Karpas-422 (cell line): ENCODE measurements at places on chromosomes 6 and 20. TPM values are rescaled to one million over a fixed set of nuclear protein-coding genes. Genes with fewer than 3 reads are reported as not detected.

IL17F gene
- total RNA-seq = not detected in 2 replicates

GPR6 gene
- total RNA-seq = not detected in 2 replicates

CYB5R4 gene
- 15.1 and 37.0 TPM in 2 replicates for total RNA-seq

DEFB132 gene
- total RNA-seq = 0.22 TPM in 1 of 2 replicates, not detected in the other

DNA sequence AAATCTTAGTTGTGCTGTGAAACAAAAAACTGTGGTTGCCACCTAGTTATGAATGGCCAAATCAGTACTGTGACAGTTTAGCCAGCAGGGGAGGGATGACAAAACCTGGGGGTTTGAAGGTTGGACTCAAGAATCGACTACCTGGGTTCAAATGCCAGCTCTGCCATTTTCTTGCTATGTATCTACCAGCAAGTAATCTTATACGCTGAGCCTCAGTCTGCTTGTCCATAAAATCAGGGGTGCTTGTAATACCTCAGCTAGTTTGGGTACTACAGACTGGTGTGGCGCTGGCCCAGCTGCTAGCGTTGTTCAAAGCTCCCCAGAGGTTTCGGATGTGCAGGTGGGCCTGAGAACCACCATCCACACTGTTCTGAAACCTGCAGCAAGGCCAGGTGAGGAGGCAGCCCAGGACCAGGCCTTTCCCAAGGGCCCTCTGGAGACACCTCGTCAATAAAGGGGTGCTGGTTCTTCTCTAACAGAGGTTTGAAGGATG is 40.4 kb downstream of the TRAM2 start:
- H3K27ac ChIP-seq = peak overlapping the region; percentile 77
- peaks cover 77% of the 10 kb centered on the region for H3K4me1 ChIP-seq
- H3K36me3 ChIP-seq = no peaks in the 10 kb centered on the region
- DNase-seq = no peak
- H3K27me3 ChIP-seq = no peaks in the 10 kb centered on the region

GRCh38 chr20:407953-408842 is at the start of gene RBCK1:
Gene RBCK1 (plus strand): TSS chr20:408299. CDS start chr20:408758, 459 bp downstream.
- DNase-seq = peak; percentile 95
- H3K36me3 ChIP-seq = peaks cover 37% of the 10 kb centered on the region
- H3K4me1 ChIP-seq = peaks cover 22% of the 10 kb centered on the region
- peak within 1 kb of the TSS; percentile 98 for H3K4me3 ChIP-seq
- peak within 1 kb of the TSS; percentile 77 for H3K27ac ChIP-seq
